ENCODE measurements at places on chromosomes 2 and 18.

- no peak overlapping the region for H3K27ac ChIP-seq
- no peak overlapping the region for H3K4me3 ChIP-seq
- H3K4me1 ChIP-seq, result peaks cover 5% of the 10 kb centered on the region
- H3K27me3 ChIP-seq, result no peaks in the 10 kb centered on the region
Observed at GRCh38 chr2:160418398-160418765, 75.2 kb downstream of the RBMS1 start.

GRCh38 chr2:232485757-232486557 lies 1.7 kb downstream of the ECEL1 start:
- no peak overlapping the region for H3K27ac ChIP-seq
- no peaks in the 10 kb centered on the region for H3K36me3 ChIP-seq
- DNase-seq, result peak; percentile 45
- no peaks in the 10 kb centered on the region for H3K4me1 ChIP-seq
- H3K27me3 ChIP-seq, result no peaks in the 10 kb centered on the region
- H3K4me3 ChIP-seq, result peak overlapping the region; percentile 7

- no peak for DNase-seq
- H3K27ac ChIP-seq, result no peak overlapping the region
- no peaks in the 10 kb centered on the region for H3K4me1 ChIP-seq
- H3K4me3 ChIP-seq, result no peak overlapping the region
- H3K36me3 ChIP-seq, result no peaks in the 10 kb centered on the region
- no peaks in the 10 kb centered on the region for H3K27me3 ChIP-seq
Observed at GRCh38 chr2:175976391-175977157, 25.5 kb downstream of the LNPK start.

DNA sequence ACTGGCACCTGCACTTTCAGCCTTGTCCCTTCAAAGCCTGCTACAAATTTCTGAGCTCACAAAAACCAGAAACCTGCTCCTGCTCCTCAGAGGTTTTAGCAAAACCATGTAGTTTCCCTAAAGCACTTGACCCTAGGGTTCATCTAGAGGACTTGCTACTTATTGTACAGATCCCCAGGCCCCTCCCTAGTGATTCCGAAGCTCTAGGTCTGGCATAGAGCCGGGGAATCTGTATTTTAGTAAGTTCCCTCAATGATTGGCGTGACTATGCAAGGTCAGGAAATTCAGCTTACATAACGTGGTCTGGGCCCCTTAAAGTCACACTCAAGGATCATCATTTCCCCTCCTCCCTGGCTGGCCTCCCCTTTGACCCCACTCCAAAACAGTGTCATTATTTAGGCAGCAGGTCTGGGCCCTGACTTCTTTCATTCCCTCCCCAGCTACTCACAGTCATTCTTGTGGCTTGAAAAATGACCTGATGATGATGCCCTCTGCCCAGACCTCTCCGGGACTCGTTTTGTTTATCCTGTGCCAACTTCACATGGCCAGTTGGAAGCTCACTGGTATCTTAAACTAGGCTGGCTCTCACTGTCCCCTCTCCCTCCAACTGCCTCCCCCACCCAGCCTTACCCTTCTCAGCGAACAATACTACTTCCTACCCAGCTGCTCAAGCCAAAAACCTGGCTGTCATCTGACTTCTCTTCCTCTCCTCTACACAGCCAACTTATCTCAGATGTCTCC lies 36.0 kb downstream of the WDFY1 start:
- H3K4me3 ChIP-seq, result no peak overlapping the region
- DNase-seq, result no peak
- peaks cover 5% of the 10 kb centered on the region for H3K4me1 ChIP-seq
- H3K36me3 ChIP-seq, result no peaks in the 10 kb centered on the region

GRCh38 chr2:7096726-7097352 lies 179.6 kb downstream of the RNF144A start:
- peak; percentile 21 for DNase-seq
- no peaks in the 10 kb centered on the region for H3K27me3 ChIP-seq
- no peaks in the 10 kb centered on the region for H3K36me3 ChIP-seq
- H3K4me3 ChIP-seq, result no peak overlapping the region
- no peak overlapping the region for H3K27ac ChIP-seq
- peaks cover 2% of the 10 kb centered on the region for H3K4me1 ChIP-seq

DNA sequence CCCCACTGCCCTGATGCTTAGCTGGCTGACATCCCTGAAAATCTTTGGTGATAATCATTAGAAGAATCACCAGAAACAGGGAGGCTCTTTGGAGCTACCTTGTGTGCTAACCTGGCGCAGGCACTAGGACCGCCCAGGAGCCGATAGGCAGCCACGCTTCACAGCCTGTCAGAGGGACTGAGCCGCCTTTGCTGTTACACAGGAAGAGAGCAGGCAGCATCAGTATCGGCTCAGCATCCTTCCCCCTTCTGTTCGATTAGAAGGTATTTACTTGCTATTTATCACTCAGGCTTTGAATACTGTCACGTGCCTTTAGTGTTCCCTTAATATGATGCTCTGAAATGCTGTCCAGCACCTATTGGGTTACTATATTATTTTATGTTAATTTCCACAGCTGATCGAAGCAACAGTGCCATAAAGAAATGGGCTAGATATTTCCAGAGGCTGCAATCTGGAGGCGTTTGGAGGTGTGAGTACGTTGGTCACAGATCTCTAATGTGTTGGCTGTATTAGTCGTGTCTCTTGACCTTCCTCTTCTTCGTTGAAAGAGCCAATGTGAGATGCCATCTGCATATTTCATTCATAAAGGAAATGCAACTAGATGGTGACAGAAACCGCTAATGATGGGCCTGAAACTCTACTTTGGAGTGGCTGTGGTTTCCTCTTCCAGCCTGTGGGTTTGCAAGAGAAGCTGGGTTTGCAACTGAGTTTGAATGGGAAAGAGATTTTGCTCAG lies 110.4 kb upstream of the RAB27B start:
- no peak overlapping the region for H3K27ac ChIP-seq
- H3K4me1 ChIP-seq, result no peaks in the 10 kb centered on the region
- no peak for DNase-seq
- H3K36me3 ChIP-seq, result no peaks in the 10 kb centered on the region

DNA sequence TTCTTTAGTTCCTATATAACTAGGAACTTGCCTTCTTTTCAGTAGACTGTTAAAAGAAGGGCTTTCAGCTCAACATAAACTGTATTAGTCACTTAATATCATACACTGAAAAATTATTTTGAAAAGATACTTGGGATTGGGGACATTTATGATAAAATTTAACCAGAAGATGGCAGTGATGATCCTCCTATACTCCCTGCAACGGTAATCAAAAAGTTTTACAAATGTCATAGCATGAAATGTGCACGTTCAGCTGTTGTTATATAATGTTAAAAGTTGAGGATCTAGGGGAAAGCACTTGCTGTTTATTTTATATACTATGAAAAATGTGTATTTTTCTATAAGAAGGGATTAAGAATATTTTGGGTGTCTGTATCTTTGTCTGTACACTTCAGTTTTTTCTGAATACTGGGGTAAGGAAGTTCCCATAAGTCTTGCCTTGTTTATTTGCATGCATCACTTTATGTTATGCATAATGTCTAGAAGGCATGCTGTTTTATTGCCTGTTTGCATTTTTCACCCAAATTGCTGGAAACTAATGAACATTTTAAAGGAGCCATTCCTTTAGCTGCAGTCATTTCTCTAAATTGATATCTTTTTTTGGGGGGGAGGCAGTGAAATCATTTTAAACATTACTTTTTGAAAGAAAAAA lies 19.0 kb downstream of the DYNC1I2 start:
- H3K4me3 ChIP-seq, result no peak overlapping the region
- no peaks in the 10 kb centered on the region for H3K4me1 ChIP-seq

DNA sequence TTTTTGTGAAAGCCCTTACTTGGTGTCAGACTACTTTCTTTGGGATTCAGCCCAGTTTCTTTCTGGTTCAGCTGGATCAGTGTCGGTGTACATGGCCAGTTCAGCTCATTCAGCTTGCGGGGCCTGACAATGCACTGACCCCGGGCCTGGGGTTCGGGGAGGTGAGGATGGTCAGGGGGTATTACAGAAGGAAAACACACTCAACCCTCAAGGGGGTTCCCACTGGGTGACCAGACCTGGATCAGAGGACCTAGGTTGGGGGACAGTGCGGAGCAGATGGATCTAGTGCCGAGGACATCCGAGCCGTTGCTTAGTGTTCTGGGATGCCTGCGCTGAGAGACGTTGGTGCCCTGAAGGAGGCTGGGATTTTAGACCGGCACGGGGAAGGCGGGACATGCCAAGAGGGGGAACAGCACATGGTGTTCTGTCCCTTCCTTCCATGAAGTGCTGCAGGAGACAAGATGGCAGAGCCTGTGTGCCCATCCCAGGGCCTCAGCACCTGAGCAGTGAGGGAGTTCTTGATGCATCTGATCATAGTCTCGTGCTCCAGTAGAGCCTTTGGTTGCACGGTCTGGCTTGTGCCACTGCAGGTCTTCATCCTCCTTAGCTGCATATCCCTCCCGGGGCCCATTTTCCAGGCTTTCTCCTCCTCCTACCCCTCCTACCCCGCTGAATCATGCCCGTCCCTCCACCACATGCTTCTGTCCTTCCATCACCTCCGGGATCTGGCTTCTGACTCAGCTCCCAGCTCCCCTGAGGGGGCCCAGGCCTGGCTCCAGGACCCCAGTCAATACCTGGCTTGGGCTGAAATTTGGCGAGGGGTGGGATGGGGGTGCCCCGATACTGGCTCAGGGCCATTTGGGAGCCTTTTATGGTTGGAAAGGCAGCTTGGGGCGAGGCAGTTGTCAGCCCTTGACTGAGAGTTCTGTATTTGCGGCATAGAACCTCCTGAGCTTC lies 18.0 kb downstream of the SPEG start:
- H3K4me3 ChIP-seq, result no peak overlapping the region
- DNase-seq, result peak; percentile 53
- H3K36me3 ChIP-seq, result no peaks in the 10 kb centered on the region
- peaks cover 16% of the 10 kb centered on the region for H3K4me1 ChIP-seq
- H3K27ac ChIP-seq, result peak overlapping the region; percentile 11
- H3K27me3 ChIP-seq, result no peaks in the 10 kb centered on the region

- H3K4me1 ChIP-seq, result no peaks in the 10 kb centered on the region
- H3K36me3 ChIP-seq, result no peaks in the 10 kb centered on the region
- H3K27me3 ChIP-seq, result no peaks in the 10 kb centered on the region
- H3K27ac ChIP-seq, result no peak overlapping the region
- no peak overlapping the region for H3K4me3 ChIP-seq
Observed at GRCh38 chr2:105339414-105339813, 2.1 kb downstream of the C2orf49 start.

- H3K4me3 ChIP-seq, result no peak overlapping the region
- DNase-seq, result no peak
- H3K27ac ChIP-seq, result peak overlapping the region; percentile 67
Observed at GRCh38 chr2:43462866-43463641, 132.8 kb downstream of the THADA start.

- H3K4me1 ChIP-seq, result no peaks in the 10 kb centered on the region
- H3K36me3 ChIP-seq, result no peaks in the 10 kb centered on the region
Observed at GRCh38 chr2:167484875-167485274, 596.6 kb downstream of the XIRP2 start.

- no peak for DNase-seq
- H3K36me3 ChIP-seq, result no peaks in the 10 kb centered on the region
- H3K4me1 ChIP-seq, result peaks cover 2% of the 10 kb centered on the region
- no peak overlapping the region for H3K4me3 ChIP-seq
- no peaks in the 10 kb centered on the region for H3K27me3 ChIP-seq
Observed at GRCh38 chr18:59270689-59271257, 2.5 kb downstream of the RAX start.

- no peak overlapping the region for H3K27ac ChIP-seq
- no peaks in the 10 kb centered on the region for H3K36me3 ChIP-seq
- H3K27me3 ChIP-seq, result no peaks in the 10 kb centered on the region
- no peaks in the 10 kb centered on the region for H3K4me1 ChIP-seq
- DNase-seq, result no peak
Observed at GRCh38 chr2:232542715-232543467, 3.4 kb downstream of the CHRNG start.

DNA sequence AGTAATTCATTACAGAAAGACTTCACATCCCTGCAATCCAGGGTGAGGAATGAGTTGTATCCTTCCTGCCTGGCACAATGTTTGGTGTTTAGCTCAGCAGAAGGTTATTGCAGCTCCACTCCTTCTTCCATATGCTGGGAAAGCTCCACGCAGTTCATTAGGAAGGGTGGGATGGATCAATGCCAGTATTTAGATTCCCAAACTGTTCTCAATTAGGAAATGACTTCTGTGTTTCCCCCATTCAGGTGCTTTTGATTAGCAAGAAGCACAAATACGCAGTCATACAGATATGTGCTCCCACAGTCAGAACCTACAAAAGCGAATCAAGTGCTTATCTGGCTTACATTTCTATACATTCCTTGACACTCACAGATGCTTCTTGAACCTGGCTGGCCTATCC lies 340.6 kb downstream of the NYAP2 start:
- H3K27ac ChIP-seq, result no peak overlapping the region
- no peak overlapping the region for H3K4me3 ChIP-seq
- H3K27me3 ChIP-seq, result no peaks in the 10 kb centered on the region
- H3K4me1 ChIP-seq, result peaks cover 11% of the 10 kb centered on the region
- DNase-seq, result no peak
- no peaks in the 10 kb centered on the region for H3K36me3 ChIP-seq

DNA sequence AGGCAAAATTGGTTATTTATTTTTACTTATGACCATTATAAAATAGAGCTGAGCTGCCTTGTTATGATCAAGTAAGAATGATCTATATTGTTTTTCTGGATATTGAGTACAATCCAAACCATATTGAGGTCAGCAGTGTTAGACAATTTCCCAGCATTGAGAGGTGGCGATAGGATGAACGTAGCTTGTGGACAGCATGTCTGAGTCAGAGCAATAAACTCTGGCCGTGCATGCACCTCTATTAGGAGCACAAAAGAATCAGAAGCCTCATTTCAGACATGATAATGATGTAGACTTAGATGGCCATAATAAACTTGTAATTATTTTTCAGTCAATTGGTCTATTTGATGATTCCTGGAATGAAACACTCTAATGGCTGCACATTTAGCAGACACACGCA lies 491.6 kb downstream of the RIT2 start:
- no peak overlapping the region for H3K4me3 ChIP-seq
- H3K27ac ChIP-seq, result no peak overlapping the region
- H3K4me1 ChIP-seq, result no peaks in the 10 kb centered on the region

DNA sequence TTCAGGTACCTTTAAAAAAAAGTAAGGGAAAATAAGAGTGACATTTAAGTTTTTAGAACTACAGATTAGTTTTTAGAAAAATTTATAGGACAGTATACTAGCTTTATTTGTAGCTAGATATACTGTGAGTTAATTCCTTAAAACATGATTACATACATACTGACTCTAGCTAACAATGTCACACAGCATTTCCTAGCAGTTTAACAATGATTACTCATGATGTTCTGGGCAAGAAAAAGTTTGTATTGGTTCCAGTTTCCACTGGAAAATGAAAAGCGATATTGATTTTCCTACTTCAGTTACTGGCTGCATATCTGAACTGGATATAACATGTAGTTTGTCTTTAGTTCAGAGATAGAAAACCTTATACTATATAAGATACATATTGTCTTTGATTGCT lies 19.4 kb downstream of the SLC39A6 start:
- no peaks in the 10 kb centered on the region for H3K36me3 ChIP-seq
- no peaks in the 10 kb centered on the region for H3K4me1 ChIP-seq
- no peak for DNase-seq
- H3K27ac ChIP-seq, result no peak overlapping the region
